ENCODE measurements at places on chromosomes 13 and 19. TPM values are rescaled to one million over a fixed set of nuclear protein-coding genes. Genes with fewer than 3 reads are reported as not detected.

DNA sequence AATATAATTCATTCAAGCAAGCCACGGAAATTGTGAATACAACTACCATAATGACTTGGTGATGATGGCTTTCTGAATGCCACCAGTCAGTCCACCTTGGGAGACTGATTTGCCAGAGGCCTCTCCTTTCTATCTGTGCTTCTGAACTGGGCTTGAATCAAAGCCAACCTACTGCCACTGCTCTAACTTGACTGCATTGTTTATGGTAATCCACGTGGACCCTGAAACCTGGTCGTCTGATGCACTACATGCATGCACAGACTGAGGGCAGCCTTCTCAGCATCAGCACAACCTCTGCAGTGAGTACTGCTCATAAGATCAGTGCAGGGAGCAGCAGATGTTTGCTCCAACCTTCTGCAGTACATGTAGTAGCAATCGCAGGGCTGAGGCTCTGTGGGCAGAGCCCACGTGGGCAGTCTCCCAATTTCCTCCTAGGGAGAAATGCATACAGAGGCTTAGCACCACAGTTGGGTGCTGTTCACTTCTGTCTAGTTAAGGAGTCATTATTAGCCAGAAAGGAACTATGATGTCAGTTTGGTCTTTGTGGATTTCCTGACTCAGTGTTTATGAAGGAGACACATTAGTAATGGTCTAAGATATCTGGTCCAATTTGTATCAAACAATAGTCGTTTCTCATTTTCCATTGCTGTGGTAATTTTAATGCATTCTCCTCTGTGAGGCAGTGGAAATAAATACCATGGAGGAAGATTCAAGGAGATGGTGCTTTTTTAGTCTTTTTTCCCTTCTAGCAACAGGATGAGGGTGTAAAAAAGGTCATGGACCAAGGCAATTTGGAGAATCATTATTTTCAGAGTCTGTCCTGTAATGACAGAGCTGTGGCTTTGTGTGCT, 82.5 kb downstream of the AKAP11 start:
- peak; percentile 80 for DNase-seq

GRCh38 chr13:44726214-44726613, 150.1 kb upstream of the TSC22D1 start:
- DNase-seq, result no peak

DNA sequence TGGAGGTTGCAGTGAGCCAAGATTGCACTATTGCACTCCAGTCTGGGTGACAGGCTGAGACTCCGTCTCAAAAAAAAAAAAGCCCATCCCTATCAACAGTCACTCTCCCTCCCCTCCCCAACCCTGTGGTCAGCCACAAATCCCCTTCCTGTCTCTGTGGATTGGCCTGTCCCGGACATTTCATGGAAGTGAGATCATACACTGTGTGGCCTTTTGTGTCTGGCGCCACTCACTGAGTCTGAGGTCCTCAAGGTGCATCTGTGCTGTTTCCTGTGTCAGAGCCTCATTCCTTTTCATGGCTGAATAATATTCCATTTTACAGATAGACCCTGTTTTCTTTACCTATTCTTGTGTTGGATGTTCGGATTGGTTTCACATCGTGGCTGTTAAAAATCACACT, 149.5 kb downstream of the PTPRS start:
- DNase-seq, result no peak

The ITGBL1 gene
- total RNA-seq, result 11.6 TPM

GRCh38 chr13:36475468-36475867, 43.2 kb downstream of the CCNA1 start:
- DNase-seq, result no peak

The EFNA2 gene
- 0.76 TPM for total RNA-seq

DNA sequence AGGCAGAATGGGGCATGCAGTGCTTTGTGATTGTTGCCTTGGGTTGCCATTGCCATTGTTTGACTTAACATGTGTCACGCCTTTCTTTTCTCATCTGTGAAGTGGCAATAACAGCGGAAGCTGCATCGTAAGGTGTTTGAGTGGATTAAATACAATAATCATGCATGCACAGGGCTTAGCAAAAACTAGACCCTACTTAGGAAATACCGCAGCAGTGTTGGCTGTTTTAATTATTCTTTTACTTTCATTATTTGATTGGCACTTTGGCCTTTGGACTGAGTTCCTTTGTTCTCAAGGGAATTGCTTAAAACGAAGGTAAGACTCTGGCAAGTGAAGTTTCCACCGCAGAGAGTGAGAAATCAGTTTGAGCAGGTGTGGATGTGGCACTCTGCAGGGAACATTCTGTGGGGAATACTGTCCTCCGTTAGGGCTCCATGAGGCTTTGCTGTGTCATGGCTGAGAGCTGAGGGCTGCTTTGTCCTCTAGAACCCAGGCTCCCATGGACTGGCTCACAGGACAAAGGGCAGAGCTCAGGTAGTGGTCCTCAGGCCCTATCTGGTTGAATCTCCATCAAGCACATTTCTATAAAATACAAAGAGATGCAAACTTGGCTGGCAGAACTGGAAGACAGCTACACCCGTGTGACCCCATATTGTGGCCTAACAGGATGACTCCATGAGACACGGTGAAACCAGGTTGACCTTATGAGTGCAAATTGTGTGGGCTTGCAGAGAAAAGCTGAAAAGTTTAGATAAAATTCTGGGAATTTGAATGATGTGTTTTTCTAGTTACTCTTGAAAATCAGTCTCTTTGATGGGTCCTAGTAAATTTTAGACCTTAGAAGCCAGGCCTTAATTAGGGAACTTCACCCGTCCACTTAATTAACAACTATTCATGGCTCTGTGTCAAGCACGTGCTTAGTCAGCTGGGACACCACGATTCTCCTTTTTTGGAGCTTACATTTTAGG, 407.2 kb downstream of the KCNRG start:
- no peak for DNase-seq

The GNG7 gene
- not detected for total RNA-seq

DNA sequence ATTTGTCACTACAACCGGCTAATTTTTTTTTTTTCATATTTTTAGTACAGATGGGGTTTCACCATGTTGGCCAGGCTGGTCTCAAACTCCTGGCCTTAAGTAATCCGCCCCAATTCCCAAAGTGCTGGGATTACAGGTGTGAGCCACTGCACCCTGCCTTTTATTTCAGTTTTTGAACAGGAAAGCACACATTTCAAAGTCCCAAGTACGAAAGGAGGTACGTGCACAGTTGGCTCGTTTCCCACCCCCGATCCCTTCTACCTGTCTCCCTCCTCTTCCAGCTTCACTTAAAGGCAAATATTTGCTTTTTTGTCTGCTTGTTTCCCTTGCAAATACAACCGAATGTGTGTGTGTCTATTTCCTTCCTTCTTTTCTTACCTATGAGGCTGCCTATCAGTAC, 30.5 kb downstream of the ZIC5 start:
- no peak for DNase-seq

- no peak for DNase-seq
These were observed 26.0 kb downstream of the OR10H4 start for GRCh38 chr19:15974856-15975255.

GRCh38 chr13:55516610-55517009, 1624.1 kb upstream of the PRR20A start:
- DNase-seq, result no peak

GRCh38 chr13:47005756-47006414, 109.0 kb upstream of the HTR2A start:
- DNase-seq, result no peak

- no peak for DNase-seq
These were observed 29.0 kb downstream of the CCDC8 start for GRCh38 chr19:46384396-46384795.

- DNase-seq, result peak; percentile 22
These were observed 294.9 kb downstream of the NDFIP2 start for GRCh38 chr13:79775830-79776229.

The KIR2DL3 gene
- total RNA-seq, result not detected

- no peak for DNase-seq
These were observed at the start of gene CLIP3 for GRCh38 chr19:36032251-36033104. Gene CLIP3, minus strand, starts transcription at chr19:36032873. Its CDS starts 516 bp downstream, at chr19:36032357.

- no peak for DNase-seq
These were observed 63.7 kb downstream of the TBC1D4 start for GRCh38 chr13:75418186-75418843.

DNA sequence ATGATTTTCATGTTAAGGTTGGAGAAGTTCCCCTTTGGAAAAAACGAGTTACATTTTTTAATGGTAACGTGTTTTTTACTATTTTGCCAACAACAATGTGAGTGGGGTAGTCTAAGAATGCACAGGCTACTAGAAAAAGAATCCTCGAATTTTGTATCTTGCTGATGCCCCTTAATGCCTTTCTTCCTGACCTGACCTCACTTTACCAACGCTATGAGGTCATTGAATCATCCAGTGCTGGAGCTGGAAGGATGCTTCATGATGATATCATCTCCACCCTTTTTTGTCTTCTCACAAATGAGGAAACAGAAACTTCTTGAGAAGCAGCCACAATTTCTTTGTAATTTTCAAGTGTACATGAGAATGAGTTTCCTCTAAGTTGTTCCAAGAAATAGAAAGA, 8.2 kb upstream of the UBL3 start:
- no peak for DNase-seq

GRCh38 chr19:39553082-39553652, 13.2 kb upstream of the EID2 start:
- no peak for DNase-seq

The LPAR6 gene
- not detected for total RNA-seq

- no peak for DNase-seq
These were observed 506.2 kb downstream of the GPC5 start for GRCh38 chr13:91904597-91904996.

- no peak for DNase-seq
These were observed 278.9 kb downstream of the ZNF536 start for GRCh38 chr19:30651066-30651465.

GRCh38 chr13:75357576-75358289, 124.2 kb downstream of the TBC1D4 start:
- peak; percentile 65 for DNase-seq

The SPRED3 gene
- 4.5 TPM for total RNA-seq

The GJB6 gene
- not detected for total RNA-seq

DNA sequence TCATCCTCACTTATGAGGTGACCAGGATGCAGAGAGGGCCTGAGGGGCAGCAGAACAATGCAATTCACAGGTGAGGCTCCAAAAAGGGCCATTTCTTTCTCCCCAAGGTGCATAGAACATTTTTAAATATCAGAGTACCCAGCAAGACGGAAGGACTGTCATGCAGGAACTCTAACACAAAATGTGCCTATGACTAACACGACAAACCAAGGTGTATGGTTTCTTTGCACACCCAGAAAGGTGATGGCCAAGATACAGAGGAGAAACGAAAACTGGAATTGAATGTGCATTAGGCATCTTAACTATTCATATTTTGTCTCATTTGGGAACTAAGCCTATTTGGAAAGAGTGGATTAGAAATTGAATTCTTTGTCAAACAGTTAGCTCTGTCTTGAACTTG, 29.9 kb downstream of the SHISA2 start:
- DNase-seq, result no peak

- DNase-seq, result peak; percentile 80
These were observed at the start of gene PHF11 for GRCh38 chr13:49495783-49496762. Gene PHF11, plus strand, starts transcription at chr13:49495953. Its CDS starts 49 bp downstream, at chr13:49496002.

DNA sequence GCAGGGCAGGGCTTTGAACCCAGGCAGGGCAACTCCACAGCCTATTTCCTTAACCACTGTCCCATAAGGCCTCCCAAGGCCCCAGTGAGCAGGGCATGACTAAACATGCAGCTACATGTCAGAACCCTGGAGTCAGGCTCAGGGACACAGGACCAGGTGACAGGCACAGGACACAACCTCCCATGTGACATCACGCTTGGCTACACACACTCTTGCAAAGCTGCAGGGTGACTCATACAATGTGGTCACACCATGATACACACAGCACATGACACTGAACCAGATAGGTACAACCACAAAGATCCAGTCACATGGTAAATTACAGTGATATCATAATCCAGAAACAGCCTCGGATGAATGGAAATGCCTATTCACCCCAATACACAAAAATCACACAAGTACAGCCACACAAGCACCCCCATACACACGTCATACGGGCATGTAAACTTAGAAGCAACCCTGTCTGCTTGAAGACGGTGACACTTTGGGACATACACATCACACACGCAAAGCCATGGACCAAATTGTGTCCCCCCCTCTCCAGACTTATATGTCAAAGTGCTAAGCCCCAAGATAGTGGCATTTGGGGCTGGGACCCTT, 14.5 kb downstream of the KLK4 start:
- peak; percentile 23 for DNase-seq

DNA sequence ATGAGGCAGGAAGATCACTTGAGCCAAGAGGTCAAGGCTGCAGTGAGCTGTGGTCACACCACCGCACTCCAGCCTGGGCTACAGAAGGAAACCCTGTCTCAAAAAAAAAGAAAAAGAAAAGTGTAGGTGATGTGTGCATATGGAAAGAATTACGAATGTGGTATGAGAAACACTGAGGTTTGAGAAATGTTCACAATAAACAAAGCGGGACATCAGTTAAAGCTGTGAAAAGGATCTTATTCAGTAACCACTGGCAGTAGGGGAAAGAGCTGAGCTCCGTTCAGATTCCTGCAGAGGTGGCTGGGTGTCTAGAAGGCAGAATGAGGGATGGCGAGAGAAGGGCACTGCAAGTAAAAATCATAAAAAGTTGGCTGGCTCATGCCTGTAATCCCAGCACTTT, 4.1 kb upstream of the IGSF23 start:
- no peak for DNase-seq

DNA sequence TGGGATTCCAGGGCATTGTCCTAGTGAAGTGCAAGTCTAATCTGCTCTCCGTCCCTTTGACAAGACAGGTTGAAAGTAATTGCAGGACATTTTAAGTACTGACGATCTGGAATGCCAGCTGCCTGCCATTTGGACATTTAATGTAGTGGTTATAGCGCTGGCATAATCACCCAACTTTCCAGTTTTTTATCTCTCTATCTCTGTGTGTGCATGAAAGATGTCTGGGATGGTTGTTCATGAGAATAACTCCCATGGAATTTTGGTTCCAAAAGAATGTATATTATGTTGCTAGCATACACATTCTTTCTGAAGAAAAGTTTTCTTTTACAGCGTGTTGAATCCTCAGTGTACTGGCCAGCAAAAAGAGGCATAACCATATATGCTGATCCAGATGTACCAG, 53.6 kb downstream of the TDRD12 start:
- DNase-seq, result no peak

DNA sequence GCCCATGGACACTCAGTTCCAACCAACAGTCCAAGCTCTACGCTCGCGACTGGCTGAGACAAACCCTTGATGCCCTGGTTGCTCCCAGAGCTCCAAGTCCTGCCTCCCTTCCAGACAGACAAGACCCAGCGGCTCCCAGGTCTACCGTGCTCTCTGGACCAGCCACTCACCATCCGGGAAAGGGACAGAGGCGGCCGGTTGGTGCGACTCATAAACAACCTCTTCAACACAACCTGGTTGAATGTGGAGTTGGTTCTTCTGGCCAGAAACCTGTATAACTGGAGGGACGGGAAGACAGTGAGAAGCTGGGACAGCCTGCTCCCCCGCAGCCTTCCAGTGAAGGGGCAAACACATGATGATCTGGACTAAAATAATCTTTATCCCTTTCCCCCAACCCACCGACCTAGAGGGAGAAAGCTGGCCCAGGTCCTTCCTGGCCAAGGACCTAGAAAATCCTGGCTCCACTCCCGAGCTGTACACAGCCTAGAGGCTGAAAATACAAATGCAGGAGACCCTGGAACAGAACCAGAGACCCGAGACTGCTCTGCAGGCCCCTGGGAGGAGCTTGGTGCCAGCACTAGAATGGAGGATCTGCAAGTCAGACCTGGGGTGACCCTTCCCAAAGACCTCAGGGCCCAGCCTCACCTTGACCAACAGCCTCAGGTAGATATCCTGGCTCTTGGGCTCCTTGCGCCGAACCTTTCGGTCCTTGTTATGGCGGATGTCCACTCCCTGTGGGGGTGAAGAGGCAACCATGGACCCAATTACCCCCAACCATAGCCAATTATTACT, 1.6 kb downstream of the RPL18 start:
- peak; percentile 43 for DNase-seq

- no peak for DNase-seq
These were observed 78.2 kb upstream of the GPR12 start for GRCh38 chr13:26838821-26839220.

The SLC17A7 gene
- not detected for total RNA-seq

The NCCRP1 gene
- total RNA-seq, result not detected

All from MG63 (cell line).